Stimulated activated CD4-positive, alpha-beta T cell treated with anti-CD3 and anti-CD28 coated beads, Interleukin-12 subunit alpha, Interleukin-12 subunit beta, amount 100 ng/mL, for 48 hours (primary cell): ENCODE measurements at places on chromosomes 11 and 22.

- no peak for DNase-seq
These were observed 27.8 kb upstream of the LMO2 start for GRCh38 chr11:33919645-33920044.

DNA sequence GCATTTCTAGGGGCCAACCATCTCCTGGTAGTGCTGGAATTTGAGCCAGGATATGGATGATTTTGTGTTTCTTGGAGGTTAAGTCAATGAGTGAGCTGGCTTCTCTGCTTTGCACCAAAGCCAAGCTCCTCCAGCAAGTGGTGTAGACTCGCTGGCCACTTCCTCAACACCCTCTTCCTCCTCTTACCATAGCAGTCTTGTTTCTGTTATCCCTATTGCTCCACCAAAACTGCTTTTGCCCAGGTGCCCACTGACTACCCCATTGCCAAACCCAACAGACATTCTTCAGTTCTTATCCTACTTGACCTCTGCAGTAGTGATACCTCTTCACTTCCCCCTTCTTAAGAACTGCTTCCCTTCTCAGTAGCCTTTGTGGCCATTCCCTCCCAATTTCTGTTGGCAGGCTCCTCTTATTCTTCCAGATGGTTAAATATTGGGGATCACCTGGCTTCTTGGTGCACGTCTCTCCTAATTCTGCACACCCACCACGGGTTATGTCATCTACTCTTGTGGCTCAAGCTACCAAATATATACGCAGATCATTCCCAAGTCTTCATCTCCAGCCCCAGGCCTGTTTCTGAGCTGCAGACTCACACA, 7.0 kb upstream of the PRG2 start:
- no peak for DNase-seq

GRCh38 chr11:11592146-11592684, 29.6 kb downstream of the GALNT18 start:
- no peak for DNase-seq

- DNase-seq, result no peak
These were observed 647 bp downstream of the SWAP70 start for GRCh38 chr11:9664276-9665171.

GRCh38 chr22:47788461-47788860, 1026.0 kb downstream of the TBC1D22A start:
- DNase-seq, result no peak
